Bone marrow (tissue), 2 donors: ENCODE measurements at places on chromosomes 3 and 15.

DNA sequence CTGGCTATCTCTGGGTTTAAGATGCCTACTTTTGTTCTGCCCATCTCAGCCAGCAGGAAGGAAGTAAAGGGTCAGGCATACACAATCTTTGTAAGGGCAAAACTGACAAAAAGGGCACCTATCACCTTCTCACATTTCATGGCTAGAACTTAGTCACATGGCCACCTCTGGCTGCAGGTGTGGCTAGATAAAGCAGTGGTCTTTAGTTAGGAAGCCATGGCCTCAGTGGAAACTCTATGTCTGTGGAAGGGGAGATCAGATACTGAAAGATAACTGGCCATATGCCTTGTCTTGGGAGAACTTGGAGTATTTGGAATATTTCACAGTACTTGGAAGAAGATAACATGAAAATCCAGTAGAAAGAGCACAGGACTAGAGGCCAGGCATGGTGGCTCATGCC, 80.7 kb upstream of the TBL1XR1 start:
- no peak for DNase-seq

DNA sequence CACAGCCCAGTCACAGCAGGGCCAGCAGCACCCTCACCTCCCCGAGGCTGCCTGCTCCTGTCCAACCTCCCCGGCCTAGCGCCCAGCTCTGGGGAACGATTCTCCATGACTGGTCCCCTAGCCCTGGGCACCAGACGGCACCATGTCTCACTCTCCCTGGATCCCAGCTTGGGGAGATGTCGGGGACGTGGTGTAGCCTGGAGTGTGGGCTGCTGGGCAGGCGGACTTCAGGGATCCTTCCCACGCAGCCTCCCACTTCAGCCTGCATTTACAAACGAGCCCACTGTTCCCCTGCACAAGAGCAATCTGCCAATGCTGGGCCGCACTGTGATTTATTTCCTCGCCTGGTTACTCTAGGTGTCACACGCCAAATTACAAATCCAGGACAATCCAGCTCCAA, 31.3 kb downstream of the NUP210 start:
- DNase-seq = no peak

DNA sequence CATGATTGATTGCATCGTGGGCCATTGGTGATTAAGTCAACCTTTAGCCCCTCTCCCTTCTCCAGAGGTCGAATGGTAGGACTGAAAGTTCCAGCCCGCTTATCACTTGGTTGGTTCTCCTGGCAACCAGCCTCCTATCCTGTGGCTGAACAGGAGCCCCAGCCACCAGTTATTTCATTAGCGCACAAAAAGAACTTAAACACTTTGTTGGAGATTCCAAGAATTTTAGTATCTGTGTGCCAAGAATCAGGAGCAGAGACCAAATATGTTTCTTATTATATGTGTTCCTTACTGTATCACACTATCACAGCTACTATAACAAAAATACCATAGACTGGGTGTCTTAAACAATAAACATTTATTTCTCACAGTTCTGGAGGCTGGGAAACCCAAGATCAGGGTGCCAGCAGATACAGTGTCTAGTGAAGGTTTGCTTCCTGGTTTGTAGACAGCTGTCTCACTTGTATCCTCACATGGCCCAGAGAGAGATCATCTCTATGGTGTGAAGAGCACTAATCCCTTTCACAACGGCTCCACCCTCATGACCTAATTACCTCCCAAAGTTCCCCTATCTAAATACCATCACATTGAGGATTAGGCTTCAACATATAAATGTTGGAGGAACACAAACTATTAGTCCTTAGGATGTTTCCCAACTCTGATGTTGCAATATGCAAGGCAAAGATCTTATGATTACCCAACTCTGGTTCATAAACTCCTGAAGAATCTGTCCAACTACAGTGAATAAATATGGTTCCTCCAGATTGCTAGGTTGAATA, 30.5 kb upstream of the APH1B start:
- DNase-seq = no peak

GRCh38 chr3:165748094-165748493, 89.1 kb downstream of the BCHE start:
- DNase-seq = no peak

DNA sequence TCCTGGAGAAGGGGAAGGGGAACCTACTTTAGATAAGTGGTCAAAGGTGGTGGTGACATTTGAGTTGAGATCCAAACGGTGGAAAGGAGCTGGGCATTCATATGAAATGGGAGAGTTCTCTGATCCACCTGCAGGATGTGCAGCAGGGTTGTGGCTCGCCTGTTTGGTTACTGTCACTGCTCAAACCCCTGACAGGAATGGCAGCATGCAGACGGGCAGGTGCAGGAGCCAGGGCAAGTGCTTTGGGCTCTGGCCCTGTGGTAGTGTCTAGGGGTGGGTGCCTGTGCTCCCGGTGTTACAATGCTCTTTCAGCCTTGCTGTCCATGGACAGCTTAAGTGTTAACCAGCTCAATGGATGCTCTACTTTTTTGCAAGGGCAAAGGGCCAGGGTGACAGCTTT, 18.5 kb downstream of the PAQR9 start:
- DNase-seq = no peak

GRCh38 chr3:197168606-197169005, 129.8 kb downstream of the DLG1 start:
- DNase-seq = no peak

- DNase-seq = no peak
Measured at GRCh38 chr3:187964760-187965159, 189.2 kb upstream of the LPP start.

DNA sequence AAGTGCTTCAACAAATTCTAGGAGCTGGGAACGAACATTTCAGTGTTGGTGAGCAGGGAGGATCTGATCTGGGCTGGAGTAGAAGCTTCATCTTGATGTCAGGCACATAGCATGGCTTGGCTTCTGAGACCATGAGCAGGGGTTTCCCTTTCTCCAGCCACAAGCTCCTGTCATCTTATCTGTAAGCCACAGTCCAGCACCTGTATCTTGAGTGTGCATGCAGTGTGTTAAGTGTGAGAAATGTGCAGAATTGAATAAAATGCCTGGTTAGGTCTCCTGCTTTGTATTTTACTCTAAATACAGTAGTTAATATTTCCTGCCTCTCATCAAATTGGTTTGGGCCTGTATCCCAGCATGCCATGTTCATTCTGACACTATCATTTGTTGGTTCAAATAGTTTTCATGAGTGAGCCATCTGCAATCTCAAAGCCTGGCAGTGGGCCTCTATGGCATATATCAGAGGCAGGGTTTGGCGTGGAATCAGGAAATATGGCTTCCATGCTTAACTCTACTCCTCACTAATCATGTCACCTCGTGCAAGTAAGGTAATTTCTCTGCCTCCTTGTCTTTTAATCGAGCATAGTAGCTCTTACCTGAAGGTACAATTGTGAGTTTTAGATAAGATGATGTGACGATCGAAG, 43.3 kb downstream of the TLNRD1 start:
- no peak for DNase-seq

- DNase-seq = no peak
Measured at GRCh38 chr3:34957677-34958076, 681.6 kb upstream of the ARPP21 start.

DNA sequence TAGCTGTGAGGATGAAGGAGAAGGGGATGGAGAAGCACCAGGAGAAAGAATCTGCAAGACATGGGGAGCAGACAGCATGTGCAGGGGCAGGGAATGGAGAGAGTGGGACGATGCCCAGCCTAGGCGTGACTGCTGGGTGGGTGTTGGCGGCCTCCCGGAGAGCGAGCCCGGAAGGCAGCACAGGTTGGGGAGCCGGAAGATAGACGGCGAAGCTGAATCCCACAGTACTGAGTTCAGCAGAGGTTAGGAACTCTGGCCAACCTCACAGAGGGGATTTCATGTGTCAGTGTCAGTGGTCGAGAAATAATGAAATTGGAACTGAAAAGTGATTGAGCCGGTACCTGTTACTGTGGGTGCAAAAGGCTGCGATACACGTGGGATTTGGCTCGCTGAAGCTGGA, 55.2 kb downstream of the PXYLP1 start:
- no peak for DNase-seq
